ENCODE measurements at places on chromosomes 7 and 10.

- no peak for DNase-seq
Measured at GRCh38 chr7:25617214-25617613, 388.9 kb upstream of the NPVF start.

GRCh38 chr7:85508642-85509410 is 322.0 kb upstream of the SEMA3D start:
- no peak for DNase-seq

GRCh38 chr7:24978843-24979469 is 1.0 kb downstream of the OSBPL3 start:
- no peak for DNase-seq

DNA sequence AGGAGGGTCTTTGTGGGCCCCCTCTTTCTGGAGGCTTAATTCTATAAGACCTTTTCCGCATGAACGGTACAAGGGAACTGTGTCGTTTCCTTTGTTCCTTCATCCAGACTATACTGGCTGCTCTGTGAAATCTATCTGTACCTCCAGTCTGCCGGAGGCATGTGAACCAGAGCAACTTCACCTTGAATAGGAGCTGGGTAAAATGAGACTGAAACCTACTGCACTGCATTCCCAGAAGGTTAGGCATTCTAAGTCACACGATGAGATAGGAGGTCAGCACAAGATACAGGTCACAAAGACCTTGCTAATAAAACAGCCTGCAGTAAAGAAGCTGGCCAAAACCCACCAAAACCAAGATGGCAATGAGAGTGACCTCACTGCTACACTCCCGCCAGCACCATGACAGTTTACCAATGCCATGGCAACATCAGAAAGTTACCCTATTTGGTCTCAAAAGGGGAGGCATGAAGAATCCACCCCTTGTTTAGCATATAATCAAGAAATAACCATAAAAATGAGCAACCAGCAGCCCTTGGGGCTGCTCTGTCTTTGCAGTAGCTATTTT is 36.8 kb upstream of the INPP5F start:
- no peak for DNase-seq

GRCh38 chr10:58385784-58386112 is 538 bp downstream of the TFAM start:
- DNase-seq: peak; percentile 1

DNA sequence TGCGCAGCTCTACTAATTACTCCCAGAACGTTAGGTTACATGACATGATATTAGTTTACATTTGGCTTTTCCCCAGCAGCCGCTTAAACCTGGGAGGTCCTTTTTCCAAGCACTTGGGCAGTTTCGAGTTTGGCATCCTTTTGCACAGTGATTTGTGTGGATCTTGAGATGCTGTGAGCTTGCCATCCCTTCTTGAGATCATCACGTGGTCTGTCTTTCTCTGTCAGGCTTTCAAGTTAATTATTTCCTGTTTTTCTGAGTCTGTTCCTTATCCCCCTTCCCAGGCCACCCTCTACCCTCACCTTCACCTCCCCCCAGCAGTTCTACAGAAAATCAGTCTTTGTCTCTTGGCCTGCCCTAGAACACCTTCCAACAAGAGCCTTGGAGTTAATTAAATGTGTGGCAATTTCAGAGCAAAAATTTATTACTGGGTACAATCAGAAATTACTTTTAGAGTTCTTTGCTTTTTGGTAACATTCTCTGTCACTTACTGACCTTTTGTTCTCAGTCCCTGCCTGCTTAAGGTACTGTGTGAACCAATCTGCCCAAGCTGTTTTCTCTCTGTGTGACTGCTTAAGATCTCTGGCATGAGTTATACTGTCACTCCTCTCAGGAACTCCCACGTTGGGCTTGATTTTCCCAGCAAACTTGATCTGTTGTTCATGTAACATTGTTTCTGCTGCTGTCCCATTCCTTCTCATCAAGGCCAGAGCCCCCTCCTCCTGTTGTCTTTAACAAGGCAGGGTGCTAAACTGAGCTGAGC is 3.1 kb upstream of the SLF2 start:
- DNase-seq: no peak

DNA sequence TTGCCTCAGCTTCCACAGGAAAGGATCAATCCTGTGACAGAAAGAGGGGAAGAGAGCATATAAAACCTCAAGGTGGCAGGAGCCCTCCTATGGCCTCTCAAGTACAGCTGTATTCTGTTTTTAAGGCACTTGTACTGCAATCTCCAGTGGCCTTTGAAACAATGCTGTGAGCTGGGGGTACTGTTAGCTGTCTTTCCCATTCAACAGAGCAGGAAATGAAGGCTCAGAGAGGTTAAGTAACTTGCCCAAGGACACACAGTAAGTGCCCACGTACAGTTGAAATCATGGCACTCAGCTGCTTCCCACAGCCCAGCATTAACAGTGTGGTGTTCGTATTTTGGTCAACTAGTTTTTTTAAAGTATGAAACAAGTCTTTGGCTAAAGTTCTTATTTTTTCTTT is 34.0 kb downstream of the DUSP5 start:
- no peak for DNase-seq

DNA sequence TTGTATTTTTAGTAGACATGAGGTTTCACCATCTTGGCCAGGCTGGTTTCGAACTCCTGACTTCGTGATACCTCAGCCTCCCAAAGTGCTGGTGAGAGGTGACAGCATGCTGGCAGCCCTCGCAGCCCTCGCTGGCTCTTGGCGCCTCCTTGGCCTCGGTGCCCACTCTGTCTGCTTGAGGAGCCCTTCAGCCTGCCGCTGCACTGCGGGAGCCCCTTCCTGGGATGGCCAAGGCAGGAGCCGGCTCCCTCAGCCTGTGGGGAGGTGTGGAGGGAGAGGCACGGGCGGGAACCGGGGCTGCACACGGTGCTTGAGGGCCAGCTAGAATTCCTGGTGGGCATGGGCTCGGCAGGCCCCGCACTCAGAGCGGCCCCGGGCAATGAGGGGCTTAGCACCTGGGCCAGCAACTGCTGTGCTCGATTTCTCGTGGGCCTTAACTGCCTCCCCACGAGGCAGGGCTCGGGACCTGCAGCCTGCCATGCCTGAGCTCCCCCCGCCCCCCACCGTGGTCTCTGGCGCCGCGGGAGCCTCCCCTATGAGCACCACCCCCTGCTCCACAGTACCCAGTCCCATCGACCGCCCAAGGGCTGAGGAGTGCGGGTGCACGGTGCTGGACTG is 96.5 kb upstream of the RHOBTB1 start:
- no peak for DNase-seq

- DNase-seq: no peak
Measured at GRCh38 chr10:639751-640672, 49.5 kb downstream of the DIP2C start.

- DNase-seq: no peak
Measured at GRCh38 chr10:29434111-29434510, 145.2 kb downstream of the LYZL1 start.

DNA sequence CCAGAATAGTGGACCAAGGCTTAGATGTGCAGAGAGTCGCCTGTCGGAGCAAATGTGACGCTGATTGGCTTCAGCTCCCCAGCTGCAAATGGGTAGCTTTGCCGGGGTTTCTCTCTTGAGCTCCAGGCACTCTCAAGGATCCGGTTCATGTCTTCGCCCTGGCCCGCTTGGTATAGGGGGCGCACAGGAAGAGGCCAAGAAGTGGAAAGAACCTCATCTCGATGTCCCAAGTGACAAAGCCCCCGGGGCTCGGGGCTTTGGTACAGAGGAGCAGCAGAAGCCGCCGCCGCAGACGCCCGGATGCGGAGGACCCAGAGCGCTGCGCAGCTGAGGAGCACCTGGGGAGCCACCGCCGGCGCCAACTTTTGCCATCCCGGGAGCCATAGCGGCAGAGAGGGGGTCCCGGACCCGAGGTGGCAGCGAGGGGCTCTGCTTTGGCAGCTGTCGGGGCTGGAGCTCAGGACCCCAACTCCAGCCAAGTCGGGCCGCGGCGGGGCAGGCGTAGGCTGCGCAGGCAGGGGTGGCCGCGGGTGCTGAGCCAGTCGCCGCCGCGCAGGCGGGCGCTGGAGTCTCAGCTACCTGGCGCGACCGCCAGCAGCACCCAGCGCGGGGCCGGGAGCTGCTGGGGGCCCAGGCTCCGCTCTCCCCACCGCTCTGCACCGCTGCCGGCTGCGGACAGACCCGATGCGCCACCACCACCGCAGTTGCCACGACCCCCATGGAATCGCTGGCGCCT is 466.6 kb downstream of the XPNPEP1 start:
- DNase-seq: no peak

DNA sequence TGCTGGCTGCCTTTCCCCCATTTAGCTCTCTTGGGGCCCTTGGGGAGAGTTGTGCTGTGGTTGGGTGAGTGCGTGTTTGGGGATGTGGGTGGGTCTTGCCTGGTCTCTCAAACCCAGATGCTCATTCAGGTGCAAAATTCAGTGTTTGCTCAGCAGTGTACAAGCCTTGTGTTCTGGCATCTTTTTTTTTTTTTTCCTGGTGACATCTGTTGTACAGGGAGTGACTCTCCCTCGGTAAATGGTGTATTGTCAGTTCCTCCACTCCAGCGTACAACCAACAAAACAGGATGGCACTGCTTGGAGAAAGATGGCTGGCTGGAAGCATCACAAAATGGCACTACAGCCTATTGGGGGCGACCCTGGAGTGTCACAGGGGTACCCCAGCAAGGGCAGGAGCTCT is 75.5 kb downstream of the LRMDA start:
- DNase-seq: no peak

DNA sequence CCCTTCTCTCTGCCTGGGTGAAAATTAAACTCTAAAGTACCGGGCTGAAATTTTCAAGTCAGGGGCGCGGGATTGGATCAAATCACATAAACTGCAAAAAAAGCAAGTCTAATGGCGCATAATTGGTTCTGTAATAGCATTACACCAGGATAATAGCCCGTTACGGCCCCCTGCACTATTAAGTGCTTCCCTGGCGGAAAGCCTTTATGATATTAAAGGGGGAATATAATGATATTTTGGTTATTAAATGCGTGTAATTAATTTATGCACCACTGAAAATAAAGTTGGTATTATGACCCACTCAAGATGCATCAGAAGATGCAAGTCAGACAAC is 744 bp upstream of the DRGX start:
- no peak for DNase-seq

DNA sequence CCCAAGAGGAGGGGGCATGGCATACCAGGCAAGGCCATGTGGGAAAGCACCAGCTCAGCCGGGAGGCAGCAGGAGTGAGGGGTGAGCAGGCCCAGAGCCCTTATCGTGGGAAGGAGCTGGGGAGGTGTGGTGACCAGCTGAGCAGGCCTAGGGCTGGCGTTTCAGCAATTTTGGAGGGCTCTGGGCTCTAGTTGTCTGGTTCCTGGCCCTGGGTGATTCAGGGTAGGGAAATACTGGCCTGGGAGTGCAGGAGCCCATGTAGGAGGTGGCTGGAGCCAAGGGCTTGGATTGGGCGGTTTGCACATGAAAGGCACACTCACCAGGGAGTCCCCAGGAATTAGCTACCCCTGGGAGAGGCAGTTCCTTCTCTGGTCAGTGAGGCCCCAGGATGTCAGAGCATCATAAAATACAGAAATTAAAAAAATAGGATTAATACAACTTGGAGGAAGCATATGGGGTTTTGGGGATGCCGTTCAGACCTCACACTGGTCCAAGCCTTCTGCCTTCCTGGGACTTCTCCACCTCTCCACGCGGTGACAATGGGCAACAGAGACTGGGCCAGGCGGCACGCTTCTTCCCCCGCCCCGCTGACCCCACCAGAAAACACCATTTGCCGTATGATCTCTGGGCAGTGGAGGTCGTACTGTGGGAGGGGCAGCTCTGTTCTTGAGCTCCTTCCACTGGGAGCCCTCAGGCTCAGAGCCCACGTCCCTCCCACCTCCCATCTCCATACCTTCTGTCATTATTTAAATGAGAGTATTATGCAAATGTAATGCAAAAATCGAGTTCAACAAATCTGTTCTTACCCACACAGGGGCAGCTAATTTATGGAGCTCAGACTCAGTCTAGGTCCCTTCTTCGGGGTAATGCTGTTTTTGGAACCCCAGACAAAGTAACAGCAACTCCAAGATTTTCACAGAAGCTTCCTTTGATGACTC is 133.0 kb upstream of the FAM20C start:
- no peak for DNase-seq

GRCh38 chr10:86666538-86666937 is 1.8 kb upstream of the LDB3 start:
- DNase-seq: no peak

DNA sequence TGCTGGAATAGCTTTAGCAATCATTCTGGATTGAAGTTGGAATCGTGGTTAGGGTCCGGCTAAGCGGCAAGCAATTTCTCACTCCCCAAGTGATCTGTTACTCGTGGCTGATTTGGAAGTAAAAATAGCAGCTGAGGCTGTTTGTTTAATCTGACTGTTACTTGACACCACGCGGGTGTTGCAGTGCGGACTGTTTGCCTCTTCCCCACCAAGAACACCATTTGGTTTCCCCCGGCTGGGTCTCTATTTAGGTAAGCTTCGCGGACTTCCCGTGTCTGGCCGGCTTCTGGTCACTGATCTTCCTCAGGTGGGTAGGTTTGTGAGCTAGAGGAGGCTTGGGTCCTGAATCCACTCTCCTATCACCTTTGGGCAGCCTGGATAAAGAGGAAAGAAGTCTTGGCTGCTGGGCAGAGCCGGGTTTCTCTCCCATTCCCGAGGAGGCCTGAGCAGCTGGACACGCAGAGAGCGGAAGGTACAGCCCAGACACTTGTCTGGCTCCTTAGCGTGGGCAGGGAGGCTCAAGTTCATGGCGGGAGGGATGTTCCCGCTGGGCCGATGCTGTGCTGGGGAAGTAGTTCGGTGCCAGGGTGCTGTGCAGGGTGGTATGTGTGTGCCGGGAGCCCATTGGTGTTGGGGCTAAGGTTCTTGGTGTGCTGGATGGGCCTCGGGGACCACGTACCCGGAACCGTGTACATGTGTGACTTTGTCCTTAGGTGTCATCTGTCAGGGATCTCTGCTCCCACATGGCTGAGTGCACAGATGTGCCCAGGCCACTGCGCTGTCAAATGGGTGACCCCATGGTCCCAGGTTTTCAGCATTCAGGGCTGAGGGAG is at the start of gene C10orf71:
Gene C10orf71 (plus strand): TSS at position 188 of the 833 bp plus-strand sequence. CDS start 23,376 bp downstream, outside the sequence.
- no peak for DNase-seq

GRCh38 chr10:3774018-3774813 is 10.8 kb downstream of the KLF6 start:
- no peak for DNase-seq

DNA sequence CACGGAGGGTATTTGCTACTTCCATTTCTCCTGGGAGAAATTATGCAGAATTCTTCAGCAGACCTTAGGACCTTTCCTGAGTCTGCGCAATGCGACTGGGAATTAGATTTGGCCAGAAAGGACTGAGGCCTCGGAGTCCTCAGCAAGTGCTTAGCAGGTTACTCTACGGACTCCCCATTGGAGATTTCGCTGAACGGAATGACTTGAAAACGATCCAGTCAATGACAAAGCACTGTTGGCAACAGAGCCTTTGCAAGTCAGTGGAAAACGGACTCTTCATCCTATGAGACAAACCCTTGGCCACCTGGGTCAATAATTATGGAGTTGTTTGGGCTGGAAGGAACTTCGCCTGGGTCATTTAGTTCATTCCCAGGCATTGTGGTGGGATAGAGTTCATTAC is 107.4 kb downstream of the FAM204A start:
- no peak for DNase-seq

Measured in stimulated activated CD8-positive, alpha-beta memory T cell treated with anti-CD3 and anti-CD28 coated beads, Interleukin-7, amount 100 ng/mL, for 48 hours (primary cell).